Stimulated activated CD8-positive, alpha-beta memory T cell treated with anti-CD3 and anti-CD28 coated beads, Interleukin-4, amount 100 ng/mL, for 48 hours (primary cell): ENCODE measurements at places on chromosomes 3 and 15.

- no peak for DNase-seq
Observed at GRCh38 chr15:95259965-95260364, 1028.6 kb downstream of the MCTP2 start.

GRCh38 chr3:196654735-196655090, 15.2 kb downstream of the NRROS start:
- DNase-seq, result no peak

- DNase-seq, result no peak
Observed at GRCh38 chr3:111618945-111619344, 23.8 kb upstream of the ZBED2 start.

DNA sequence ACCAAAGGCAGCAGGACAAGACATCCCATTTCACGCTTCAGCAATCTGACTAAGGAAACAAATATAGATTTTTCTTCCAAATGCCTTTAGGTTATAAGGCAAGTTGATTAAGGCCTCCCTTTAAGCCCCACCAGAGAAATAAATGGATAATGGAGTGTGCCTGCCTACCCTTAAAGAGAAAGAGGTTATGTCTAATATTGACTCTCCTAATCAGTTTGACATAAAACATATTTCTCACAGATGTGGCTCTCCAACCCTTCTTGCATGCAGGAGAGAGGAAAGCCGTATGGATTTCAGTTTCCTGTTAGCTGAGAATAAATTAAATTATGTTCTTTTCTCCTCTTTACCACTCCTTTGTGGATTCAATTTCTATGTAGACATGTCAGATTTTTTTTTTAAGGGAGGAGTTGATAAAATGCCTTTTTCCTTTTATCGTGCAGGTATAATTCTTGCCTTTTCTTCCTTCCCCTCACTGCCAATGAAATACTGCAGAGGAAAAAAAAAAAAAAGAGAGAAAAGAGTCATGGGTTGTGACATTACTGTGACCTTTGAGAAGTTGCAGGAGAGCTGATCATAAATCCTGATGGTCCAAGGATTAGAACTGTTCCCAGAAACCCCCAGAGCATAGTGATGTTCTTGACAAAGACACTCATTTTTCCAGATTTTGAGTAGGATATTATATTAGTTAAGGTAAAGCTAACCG, 355.3 kb upstream of the SLCO3A1 start:
- no peak for DNase-seq

- no peak for DNase-seq
Observed at GRCh38 chr3:31962801-31963205, 18.3 kb downstream of the OSBPL10 start.

- no peak for DNase-seq
Observed at GRCh38 chr15:70006259-70007147, 91.2 kb downstream of the TLE3 start.

- DNase-seq, result no peak
Observed at GRCh38 chr3:40763807-40764206, 239.0 kb downstream of the ZNF621 start.

DNA sequence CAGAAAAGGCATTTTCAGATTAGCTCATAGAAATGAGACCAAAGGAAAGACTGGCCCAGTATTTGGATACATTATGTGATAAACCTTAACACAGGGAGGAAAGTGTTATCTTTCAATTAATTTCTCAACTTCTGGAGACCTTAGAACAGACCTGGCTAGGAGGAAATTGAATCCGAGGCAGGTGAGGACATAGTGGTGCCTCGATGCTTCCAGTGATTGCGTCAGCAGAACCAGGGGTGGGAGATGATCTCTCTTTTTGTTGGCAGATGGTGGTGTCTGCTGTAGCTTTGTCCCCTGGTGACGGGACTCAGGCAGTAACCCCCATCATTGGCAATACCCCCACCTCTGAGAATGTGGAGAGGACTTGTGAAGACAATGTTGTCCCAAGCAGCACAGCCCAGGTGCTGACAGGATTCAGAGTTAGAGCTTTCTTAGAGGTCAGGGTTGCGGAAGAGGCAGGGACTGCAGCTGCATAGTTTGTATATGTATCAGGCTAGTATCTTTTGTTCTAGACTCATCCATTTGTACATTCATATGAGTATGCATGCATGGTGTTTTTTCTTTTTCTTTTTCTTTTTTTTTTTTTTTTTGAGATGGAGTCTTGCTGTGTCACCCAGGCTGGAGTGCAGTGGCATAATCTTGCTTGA, 27.9 kb upstream of the MUC20 start:
- DNase-seq, result peak; percentile 30

- no peak for DNase-seq
Observed at GRCh38 chr15:58475573-58476524, 44.1 kb downstream of the LIPC start.

DNA sequence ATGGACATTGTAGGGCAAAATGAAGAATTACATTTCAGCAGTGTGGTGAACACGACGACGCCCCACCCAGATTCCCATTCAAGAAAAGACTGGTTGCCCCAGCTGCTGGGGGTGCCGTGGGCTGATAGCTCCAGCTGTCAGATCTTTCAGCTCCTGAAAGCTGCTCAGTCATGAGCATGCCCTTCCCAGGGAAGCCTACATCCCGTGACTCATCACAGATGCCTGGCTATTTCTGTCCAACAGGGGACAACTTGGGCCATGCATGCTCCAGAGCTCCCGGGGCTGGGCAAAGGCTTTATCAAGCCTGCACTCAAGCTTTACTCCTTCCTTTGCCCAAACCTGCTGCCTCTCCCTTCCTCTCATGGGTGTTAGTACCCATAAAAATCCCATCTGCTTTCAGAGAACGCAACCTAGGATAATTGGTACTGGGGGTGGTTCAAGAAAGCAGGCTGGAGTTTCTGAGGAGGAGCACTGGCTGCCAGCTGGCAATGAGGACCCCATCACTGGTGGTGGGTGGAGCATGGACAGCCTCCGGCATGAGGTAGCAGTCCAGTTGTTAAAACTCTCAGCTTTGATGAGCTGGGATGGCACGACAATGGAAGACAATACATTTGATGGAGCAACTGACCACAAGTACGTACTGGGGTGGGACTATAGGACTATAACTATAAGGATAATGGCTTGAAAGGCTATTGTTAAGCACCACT, 16.4 kb upstream of the ST8SIA2 start:
- DNase-seq, result no peak

GRCh38 chr15:45780352-45780751, 145.5 kb downstream of the SQOR start:
- no peak for DNase-seq

DNA sequence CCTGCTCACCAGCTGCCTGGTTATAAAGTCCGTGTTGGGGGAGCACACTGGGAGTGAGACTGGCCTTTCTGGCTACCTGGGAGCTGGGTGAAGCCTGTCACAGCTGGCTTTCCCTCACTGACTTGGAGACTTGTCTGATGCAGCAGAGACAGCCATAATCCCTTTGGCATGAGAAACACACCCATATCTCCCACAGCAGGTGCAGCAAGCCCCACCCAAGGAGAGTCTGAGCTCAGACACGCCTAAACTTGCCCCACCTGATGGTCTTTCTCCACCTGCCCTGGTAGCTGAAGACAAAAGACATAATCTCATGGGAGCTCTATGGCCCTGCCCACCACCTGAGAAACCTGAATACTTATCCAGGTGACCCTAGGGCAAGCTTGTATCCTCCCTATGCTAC, 54.8 kb downstream of the NMD3 start:
- no peak for DNase-seq

GRCh38 chr15:67096546-67097294, 31.3 kb downstream of the SMAD3 start:
- no peak for DNase-seq

GRCh38 chr3:136750209-136750896, 1.8 kb downstream of the STAG1 start:
- no peak for DNase-seq
